ENCODE measurements at places on chromosomes 5 and 9.

DNA sequence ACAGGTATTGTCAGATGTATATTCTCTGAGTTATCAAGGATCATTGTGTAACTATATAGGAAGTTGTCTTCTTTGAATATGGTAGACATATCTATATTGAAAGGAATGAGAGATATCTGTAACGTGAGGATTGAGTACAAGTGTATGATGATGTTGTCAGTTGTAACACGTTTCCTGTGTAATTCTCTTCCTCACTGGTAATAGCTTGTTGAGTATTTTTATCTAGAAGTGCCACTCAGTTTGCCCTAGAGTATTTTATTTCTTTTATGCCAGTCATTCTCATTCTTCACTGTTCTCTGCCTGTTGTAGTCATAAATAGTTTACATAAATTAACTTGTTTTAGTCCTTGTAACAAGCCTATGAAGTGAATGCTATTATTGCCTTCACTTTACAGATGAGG is 172.1 kb downstream of the BAAT start:
- no peak for DNase-seq

- DNase-seq: no peak
Observed at GRCh38 chr5:159059722-159060121, 40.0 kb downstream of the EBF1 start.

GRCh38 chr5:135600971-135601381 is 22.2 kb upstream of the CXCL14 start:
- no peak for DNase-seq

GRCh38 chr5:23466401-23466912 is 41.0 kb upstream of the PRDM9 start:
- DNase-seq: no peak

DNA sequence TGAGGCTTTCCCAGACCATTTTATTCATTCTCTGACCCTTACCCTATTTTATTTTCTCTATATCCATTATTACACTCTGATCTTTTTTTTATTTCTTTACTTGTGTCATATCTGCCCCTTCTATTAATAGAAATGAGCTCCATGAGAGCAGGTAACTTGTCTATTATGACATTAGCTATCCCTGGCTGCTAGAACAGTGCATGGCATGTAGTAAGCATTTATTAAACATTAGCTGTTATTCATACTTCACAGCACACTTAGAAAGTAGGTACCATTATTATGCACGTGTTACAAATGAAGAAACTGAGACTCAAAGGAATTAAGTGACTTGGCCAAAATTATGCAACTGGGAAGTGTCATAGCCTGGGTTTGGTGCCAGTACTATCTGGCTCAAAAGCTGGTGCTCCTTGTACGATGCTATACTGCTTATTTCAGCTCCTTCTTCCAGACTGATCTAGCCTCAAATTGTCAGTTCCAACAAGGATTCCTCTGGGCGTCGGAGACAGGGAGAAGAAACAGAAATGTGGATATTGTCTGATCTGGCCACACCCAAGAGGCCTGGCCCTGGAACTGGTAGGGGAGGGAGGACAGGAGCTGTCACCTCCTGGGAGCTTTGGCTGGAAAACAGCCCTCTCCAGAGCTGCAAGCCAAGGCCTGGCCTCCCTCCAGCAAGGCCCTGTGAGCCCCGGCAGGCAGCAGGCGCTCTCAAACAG is 10.8 kb upstream of the NIPAL4 start:
- no peak for DNase-seq

- DNase-seq: peak; percentile 59
Observed at GRCh38 chr9:111431684-111432083, 52.5 kb downstream of the ECPAS start.

All from fibroblast of gingiva (primary cell).